HT1080 (cell line): ENCODE measurements at places on chromosomes 1 and 21. TPM values are rescaled to one million over a fixed set of nuclear protein-coding genes. Genes with fewer than 3 reads are reported as not detected.

- no peak for DNase-seq
Observed at GRCh38 chr1:92299477-92300150, 755 bp downstream of the RPAP2 start.

DNA sequence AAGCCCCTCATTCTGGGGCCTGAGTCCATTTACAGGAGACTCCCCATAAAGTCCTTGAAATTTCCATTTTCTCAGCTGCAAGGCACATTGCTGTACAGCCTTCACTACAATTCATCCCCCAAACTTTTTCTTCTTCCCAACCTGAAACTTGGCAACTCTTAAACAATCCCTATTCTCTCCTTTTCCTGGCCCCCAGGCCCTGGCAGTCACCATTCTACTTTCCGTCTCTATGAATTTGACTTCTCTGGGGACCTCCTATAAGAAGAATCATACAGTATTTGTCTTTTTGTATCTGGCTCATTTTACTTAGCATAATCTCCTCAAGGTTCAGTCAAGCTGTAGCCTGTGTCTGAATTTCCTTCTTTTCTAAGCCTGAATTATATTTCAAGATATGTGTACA is 332.9 kb downstream of the PCP4 start:
- no peak for DNase-seq

GRCh38 chr1:201713086-201713810 is 115.7 kb upstream of the IPO9 start:
- DNase-seq: peak; percentile 99

GRCh38 chr1:88922214-88922613 is 30.8 kb upstream of the GTF2B start:
- DNase-seq: no peak

DNA sequence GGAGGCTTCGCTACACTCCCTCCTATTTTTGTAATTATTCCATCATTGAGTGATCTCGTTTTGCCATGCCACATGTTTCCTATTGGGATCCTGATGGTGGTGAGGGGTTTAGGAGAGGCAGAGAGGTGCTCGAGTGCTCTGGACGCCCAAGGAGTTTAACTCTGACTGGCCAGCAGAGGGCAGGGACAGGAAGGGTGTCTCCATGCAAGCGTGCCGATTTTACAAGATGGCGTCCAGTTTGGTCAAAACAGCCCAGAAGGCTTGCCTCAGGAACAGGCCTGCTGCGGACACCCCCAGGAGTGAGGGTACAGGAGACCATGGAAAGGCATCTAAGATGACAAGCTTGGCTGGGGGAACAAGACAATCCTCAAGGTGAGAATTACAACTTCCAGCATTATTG is 33.8 kb upstream of the KCNE2 start:
- DNase-seq: no peak

Gene ELAPOR1
- 0.73 and 1.3 TPM in 2 replicates for total RNA-seq

DNA sequence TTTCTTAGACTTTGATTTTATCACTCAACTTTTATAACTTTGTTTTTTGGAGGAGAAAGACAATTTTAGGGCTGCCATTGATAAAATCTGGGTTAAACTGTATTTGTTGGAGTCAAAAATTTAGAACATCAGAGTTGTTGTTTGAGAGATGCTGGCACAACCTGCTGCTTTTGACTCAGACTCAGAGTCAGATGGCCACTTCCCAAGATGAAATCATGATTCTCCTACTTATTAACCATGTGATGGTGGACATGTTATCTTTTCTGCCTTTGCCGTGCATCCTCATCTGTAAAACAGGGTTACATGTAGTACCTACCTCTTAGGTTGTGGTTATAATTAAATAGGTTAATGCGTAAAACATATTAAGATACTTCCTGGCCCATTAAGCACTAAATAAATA is 71.2 kb downstream of the PLA2G4A start:
- no peak for DNase-seq

Gene CELA3B
- not detected in 2 replicates for total RNA-seq

DNA sequence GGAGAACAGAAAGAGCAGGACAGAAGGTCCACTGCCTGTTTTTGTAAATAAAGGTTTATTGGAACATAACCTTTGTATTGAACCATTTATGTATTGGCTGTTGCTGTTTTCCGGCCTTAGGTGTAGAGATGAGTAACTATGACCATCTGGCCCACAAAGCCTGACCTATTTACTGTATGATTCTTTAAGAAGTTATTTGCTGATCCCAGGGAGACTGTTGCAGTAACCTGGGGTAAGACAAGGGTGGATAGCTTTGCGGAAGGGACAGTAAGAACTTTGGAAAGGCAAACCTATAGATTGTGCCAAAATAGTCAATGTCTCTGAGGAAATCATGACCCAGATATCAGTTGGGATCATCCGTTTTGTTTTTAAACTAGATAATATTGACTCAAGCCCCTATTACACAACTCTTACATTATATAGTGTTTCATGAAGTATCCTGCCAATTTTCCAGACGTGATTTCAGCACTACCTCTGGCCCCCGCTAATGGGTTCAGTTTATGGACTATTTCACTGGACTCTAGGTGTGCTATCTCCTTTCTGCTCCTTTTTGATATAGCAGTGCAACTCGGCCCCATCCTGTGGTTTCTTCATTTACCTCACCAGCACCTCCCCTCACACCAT is 20.8 kb upstream of the TLCD4 start:
- DNase-seq: no peak

Gene CASZ1
- 1.2 and 1.7 TPM in 2 replicates for total RNA-seq

GRCh38 chr1:31783846-31784245 is 19.7 kb upstream of the ADGRB2 start:
- no peak for DNase-seq

DNA sequence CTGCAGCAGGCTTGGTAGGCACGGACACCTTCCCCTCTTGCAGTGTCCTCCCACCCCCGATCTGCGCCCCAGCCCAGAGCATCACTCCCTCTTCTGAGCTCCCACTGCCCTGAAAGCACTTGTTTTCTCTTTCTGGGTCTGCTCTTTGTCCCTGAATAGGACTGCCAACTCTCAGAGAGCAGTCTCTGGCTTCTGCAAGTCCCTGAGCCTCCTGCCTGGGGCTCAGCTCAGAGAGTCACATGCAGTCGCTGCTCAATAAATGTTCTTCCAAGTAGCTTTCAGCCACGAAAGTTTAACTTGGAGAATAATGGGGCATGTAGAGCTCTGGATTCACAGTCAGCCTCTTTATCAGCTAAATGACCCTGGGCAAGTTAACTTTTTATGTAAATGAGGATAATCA is 205.6 kb downstream of the HIVEP3 start:
- no peak for DNase-seq

GRCh38 chr1:196501760-196502428 is 106.3 kb downstream of the KCNT2 start:
- no peak for DNase-seq

Gene MLLT11
- 8.8 and 9.8 TPM in 2 replicates for total RNA-seq

DNA sequence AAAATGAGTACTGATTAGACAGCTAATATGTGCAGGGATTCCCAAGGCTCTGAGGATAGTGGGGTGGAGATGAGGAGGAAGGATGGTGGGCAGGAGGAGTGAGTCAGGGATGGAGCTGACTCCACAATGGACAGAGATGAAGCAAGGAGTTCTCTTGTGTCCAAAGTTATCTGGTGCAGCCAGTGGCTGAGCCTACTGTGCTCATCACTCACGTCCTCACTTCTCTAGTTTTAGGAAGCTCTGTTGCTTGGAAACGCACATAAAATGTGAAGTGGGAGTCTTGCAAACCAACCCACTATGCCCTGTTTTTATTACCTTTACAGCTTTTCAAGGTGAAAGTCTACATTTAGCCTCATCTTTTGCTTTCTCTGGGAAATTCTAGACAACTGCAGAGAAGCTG is 36.5 kb upstream of the SAMD13 start:
- no peak for DNase-seq

- peak; percentile 82 for DNase-seq
Observed at GRCh38 chr21:29091033-29091432, 17.6 kb upstream of the CCT8 start.

Gene S100A7
- total RNA-seq: not detected in 2 replicates

Gene PARS2
- total RNA-seq: 7.6 and 8.6 TPM in 2 replicates

Gene CASQ2
- total RNA-seq: not detected in 2 replicates

- peak; percentile 100 for DNase-seq
Observed at GRCh38 chr1:230104395-230105244, 37.6 kb downstream of the GALNT2 start.

- no peak for DNase-seq
Observed at GRCh38 chr1:63913533-63913932, 139.7 kb downstream of the ROR1 start.

Gene UBE2Q1
- total RNA-seq: 32.8 and 38.4 TPM in 2 replicates

GRCh38 chr1:81073580-81073979 is 727.2 kb upstream of the ADGRL2 start:
- no peak for DNase-seq

Gene DNAJC28
- total RNA-seq: 0.68 TPM in 1 of 2 replicates, not detected in the other

- DNase-seq: no peak
Observed at GRCh38 chr1:109824349-109825115, 60.8 kb upstream of the EPS8L3 start.

DNA sequence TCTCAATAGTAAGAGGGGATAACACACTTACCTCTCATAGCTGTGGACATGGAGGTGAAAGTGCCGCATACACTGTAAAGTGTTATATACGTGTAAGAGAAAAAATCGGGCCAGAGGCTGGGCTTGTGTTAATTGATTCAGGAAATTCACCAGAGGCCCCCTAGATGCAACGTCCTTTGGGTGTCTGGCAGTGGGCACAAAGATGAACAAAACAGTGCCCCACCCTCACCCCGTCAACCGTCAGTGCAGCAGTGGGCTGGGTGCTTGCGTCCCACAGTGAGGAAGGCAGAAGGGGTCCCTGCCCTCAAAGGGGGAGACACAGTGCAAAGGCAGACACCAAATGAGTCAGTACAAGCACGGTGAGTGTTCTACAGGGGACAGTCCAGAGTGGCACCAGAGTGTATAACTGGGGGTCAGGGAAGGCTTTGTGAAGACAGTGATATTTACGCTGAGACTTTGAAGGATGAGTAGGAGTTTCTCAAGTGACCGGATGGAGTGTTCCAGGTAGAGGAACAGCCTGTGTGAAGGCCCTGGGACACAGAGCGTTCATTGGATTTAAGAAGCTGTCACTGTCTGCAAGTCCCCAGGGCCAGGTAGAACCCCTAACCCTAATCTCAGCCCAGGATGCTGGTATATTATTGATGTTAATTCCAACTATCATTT is 6.6 kb upstream of the MTFR1L start:
- no peak for DNase-seq

Gene TMEM54
- total RNA-seq: 43.7 and 47.4 TPM in 2 replicates

DNA sequence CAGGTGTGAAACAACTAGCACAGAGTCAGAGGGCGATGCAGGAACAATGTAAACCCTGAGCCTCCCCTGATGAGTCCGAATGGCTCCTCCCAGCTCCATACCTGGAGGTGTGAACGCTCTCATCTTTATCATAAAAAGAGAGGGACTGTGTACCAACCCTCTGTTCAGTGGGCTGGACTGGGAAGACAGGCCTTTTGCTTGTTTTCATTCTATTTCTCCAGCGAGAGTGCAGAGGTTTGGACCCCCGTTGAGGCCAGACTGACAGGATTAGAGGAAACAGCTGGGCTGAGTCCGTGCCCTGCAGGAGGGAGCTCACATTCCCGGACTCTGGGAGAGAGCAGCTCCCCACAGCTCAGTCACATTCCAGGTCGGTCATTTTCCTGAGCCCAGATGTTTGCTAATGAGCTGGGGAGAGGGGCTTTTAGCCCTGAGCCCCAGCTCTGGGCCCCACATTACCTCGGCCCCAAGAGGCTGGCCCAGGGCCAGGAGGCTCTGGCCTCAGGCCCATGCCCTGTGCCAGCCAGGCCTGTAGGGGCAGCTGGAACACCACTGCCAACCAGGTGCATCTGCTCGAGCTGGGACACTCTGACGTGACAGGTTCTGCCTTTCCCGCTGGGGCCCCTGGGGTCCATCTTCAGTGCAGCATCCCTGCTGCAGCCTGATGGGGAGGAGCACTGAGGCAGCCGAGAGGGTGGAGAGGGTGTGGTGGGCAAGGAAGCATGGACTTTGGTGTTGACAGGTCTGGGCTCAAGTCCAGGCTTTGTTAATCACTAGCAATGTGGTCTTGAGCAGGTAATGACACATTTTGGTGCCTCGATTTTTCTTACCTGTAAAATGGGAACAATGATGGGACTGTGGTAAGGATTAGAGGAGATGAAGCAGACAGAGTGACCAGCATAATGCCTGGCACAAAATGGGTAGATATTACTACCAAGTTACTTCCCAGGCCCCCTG is 3.5 kb upstream of the NBL1 start:
- peak; percentile 42 for DNase-seq

- no peak for DNase-seq
Observed at GRCh38 chr1:59833022-59833421, 18.3 kb downstream of the HOOK1 start.

DNA sequence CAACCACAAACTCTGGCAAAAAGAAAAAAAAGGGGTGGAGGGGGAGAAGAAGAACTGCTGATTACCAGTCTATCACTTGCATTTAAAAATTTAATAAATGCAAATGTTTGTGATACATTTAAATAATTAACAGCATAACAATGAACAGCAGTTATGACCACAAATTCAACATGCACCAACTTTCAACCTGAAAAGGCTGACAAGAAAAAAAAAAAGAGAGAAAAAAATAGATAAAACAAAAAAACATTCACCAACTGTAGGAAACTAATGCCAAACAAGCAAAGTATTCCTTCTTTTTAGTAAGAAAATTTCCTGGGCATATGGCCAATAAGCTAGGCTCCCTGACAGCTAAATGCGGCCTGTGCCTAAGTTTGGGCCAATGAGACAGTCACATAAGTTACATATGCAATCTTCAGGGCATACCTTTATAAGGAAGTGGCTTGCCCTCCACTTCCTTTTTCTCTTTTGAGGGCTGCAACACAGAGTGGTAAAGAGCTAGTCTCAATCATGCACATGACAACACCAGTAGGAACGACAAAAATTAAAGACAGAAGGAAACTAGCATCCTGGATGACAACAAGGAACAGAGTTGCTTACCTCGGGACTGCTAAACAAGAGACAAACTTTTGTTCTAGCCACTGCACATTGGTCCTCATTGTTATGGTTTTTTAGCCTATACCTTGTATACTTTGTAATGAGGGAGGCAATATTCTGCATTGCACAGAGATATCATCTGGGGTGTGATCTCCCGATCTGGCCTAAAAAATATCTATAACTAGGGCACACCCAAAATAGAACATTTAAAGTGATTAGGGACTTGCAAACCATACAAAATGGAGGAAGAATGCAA is 24.2 kb upstream of the PHTF1 start:
- peak; percentile 24 for DNase-seq

GRCh38 chr1:73401666-73402065 is 796.3 kb downstream of the LRRIQ3 start:
- DNase-seq: peak; percentile 10

DNA sequence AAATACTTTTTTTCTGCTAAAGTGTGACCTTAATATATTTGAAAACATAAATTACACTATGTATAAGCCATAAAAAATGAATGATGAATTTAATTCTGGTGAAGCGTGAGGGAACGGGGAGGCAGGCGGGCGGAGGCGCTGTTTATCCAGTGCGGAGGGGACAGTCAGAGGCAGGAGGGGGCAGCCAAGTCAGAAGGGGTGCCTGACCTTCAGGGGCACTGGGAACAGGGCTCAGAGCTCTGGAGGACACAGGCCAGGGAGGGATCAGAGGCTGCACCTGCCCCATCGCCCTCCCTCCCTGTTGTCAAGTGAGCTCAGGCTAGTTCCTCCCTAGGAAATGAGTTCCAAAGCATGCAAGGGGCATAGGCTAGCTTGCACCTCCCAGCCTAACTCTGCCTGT is 82.0 kb upstream of the CASZ1 start:
- DNase-seq: no peak
